ENCODE measurements at places on chromosomes 1 and 21. TPM values are rescaled to one million over a fixed set of nuclear protein-coding genes. Genes with fewer than 3 reads are reported as not detected.

Gene CLCNKB
- not detected for total RNA-seq

Gene PGLYRP4
- total RNA-seq = not detected

Gene OR2M4
- total RNA-seq = not detected

Gene LCE4A
- total RNA-seq = not detected

Gene CHODL
- total RNA-seq = 0.22 TPM

Gene S100A7
- total RNA-seq = not detected

Gene CALML6
- total RNA-seq = 2.1 TPM

Gene AKT3
- 85.0 TPM for total RNA-seq

Gene NR1I3
- not detected for total RNA-seq

- DNase-seq = no peak
- H3K36me3 ChIP-seq = peaks cover 13% of the 10 kb centered on the region
- H3K27ac ChIP-seq = no peak overlapping the region
- no peaks in the 10 kb centered on the region for H3K4me1 ChIP-seq
- no peak overlapping the region for H3K4me3 ChIP-seq
These were observed 430.8 kb upstream of the PTBP2 start for GRCh38 chr1:96290801-96291200.

- H3K27ac ChIP-seq = no peak overlapping the region
- no peak overlapping the region for H3K4me3 ChIP-seq
- H3K36me3 ChIP-seq = peaks cover 16% of the 10 kb centered on the region
These were observed 3.8 kb downstream of the LDLRAD2 start for GRCh38 chr1:21815724-21816321.

DNA sequence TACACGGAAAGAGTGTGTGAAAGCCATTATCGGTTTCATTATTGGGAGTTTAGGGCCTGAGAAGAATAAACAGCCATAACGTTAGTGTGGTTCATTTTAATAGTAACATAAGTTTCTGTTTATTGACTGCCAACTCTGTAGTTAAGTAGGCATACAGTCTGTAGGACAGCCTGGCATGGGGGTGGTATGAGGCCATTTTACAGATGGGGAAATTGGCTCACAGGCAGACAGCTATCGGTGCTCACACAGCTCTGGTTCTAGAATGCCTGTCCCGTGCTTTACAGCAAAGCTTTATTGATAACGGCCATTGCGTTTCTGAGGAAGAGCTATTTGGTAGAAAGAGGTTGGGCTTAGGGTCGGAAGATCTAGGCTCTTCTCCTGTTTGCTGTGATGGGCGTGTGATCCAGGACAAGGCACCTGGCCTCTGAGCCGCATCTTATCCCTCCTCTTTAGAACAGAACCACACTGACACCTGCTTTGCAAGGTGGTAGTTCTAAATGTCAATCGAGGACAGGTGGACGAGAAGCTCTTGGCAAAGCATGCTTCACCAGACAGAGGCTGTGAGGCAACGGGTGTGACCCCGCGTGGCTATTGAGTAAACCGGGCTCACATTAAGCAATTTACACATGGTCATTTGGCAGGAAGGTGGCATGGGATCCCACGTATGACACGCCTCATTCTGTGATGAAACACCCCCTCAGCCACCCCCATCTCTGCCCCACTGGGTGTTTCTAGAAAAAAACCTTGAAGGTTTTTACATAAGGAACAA is 14.9 kb downstream of the ETS2 start:
- H3K36me3 ChIP-seq = peaks cover 44% of the 10 kb centered on the region
- H3K27me3 ChIP-seq = no peaks in the 10 kb centered on the region
- H3K27ac ChIP-seq = no peak overlapping the region
- H3K4me3 ChIP-seq = no peak overlapping the region

DNA sequence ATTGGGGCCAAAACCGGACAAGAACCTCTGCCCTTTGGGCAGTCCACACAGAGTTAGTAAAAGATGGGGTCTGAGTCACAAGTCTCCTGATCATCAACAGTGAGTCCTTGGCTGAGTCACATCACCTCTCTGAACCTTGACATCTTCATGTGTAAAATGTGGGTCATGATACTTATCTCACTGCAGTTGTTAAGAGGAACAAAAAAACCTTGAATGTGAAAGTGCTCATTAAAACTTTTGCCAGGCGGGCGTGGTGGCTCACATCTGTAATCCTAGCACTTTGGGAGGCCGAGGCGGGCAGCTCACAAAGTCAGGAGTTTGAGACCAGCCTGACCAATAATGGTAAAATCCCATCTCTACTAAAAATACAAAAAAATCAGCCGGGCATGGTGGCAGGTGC is 15.7 kb downstream of the S100A16 start:
- H3K36me3 ChIP-seq = peaks cover 4% of the 10 kb centered on the region
- H3K27ac ChIP-seq = no peak overlapping the region

- H3K36me3 ChIP-seq = no peaks in the 10 kb centered on the region
- H3K27ac ChIP-seq = no peak overlapping the region
- no peak overlapping the region for H3K4me3 ChIP-seq
- H3K4me1 ChIP-seq = no peaks in the 10 kb centered on the region
These were observed 54.3 kb upstream of the ERO1B start for GRCh38 chr1:236336084-236336483.

GRCh38 chr1:22801347-22801746 is 90.7 kb downstream of the EPHB2 start:
- no peaks in the 10 kb centered on the region for H3K27me3 ChIP-seq
- peaks cover 4% of the 10 kb centered on the region for H3K36me3 ChIP-seq
- no peak overlapping the region for H3K4me3 ChIP-seq
- DNase-seq = no peak
- peaks cover 13% of the 10 kb centered on the region for H3K4me1 ChIP-seq
- no peak overlapping the region for H3K27ac ChIP-seq

- H3K4me1 ChIP-seq = peaks cover 21% of the 10 kb centered on the region
- no peak overlapping the region for H3K27ac ChIP-seq
- H3K27me3 ChIP-seq = no peaks in the 10 kb centered on the region
These were observed 148.4 kb upstream of the HMCN1 start for GRCh38 chr1:185585770-185586169.

DNA sequence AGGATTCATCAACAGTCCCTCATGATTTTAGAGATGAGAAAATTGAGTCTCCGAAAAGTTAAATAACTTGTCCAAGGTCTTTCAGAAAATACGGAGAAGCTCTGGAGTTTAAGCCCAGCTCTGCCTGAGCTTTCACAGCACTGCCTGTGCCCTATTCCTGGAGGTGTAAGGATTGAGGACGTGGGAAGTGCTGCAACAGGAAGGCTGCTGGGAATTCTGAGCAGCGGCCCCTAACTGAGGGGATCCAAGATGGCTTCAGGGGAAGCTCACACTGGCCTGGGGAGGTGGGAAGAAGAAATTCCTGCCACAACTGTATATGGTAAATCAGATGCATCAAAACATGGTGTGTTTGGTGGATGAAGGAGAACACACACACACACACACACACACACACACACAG is 45.3 kb upstream of the BCL9 start:
- DNase-seq = no peak
- no peak overlapping the region for H3K27ac ChIP-seq
- H3K4me1 ChIP-seq = peaks cover 11% of the 10 kb centered on the region
- H3K4me3 ChIP-seq = no peak overlapping the region
- no peaks in the 10 kb centered on the region for H3K36me3 ChIP-seq
- H3K27me3 ChIP-seq = no peaks in the 10 kb centered on the region

DNA sequence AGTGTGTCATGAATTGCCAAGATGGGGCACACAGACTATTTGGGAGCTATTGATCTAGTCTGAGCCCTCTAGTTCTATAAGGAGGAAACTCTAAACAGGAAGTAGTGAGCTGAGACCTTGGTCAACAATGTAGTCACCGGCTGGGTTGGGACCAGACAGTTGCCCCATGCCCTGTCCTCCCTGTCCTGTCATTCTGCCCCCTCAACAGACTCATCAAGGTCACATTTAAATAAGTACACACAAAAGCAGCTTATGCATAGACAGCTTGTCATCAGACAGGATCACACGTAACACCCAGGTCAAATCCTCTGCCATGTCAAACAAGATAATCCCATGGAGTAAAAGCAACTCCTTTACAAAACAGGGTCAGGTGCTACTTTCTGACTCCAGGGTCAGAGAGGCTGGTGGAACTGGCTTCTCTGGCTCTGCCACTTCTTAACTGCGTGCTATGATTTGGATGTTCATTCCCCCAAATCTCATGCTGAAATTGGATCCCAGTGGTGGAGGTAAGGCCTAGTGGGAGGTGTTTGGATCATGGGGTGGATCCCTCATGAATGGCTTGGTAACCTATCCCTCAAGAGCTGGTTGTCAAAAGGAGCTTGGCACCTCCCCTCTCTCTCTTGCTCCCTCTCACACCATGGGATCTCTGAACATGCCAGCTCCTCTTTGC is 128.9 kb downstream of the HIVEP3 start:
- no peak for DNase-seq
- H3K4me1 ChIP-seq = no peaks in the 10 kb centered on the region
- no peak overlapping the region for H3K4me3 ChIP-seq
- peaks cover 11% of the 10 kb centered on the region for H3K27me3 ChIP-seq
- no peaks in the 10 kb centered on the region for H3K36me3 ChIP-seq
- H3K27ac ChIP-seq = no peak overlapping the region

DNA sequence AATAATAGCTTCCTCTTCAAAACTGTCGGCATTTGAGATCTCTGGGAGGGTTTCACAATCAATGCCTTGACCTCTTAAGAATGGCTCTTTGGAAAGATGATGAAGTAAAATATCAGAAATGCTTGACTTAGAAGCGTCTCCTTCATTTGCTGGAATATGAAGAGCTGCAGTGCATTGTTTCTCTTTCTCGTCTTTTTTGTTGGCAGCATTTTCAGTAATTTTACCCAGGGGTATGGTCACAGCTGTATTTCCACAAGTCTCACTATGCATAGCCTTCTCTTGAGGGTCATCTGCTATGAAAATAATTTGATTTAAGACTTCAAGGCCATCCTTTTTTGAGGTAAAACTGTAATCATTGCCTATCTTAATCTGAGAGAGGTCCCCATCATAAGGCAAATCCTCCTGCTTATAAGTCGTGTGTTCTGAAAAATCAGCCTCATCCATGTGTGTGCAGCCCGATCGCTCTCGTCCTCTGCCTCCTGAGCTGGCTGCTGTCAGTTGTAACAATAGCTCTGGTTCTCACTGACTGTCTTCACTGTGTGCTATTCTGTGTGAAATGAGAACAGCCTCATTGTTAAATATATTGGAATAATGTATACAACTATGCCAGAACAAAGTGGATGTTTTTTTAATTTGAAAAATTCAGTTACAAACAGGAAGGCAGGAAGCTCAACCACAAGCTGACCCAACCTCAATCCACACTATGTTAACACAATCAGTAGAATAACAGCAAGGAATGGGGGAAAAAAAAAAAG is 4.5 kb downstream of the AKNAD1 start:
- no peak overlapping the region for H3K4me3 ChIP-seq
- H3K27ac ChIP-seq = no peak overlapping the region
- H3K36me3 ChIP-seq = no peaks in the 10 kb centered on the region
- H3K4me1 ChIP-seq = peaks cover 18% of the 10 kb centered on the region
- DNase-seq = no peak

GRCh38 chr1:46699666-46700065 is 19.2 kb downstream of the EFCAB14 start:
- peaks cover 20% of the 10 kb centered on the region for H3K36me3 ChIP-seq
- H3K27ac ChIP-seq = no peak overlapping the region
- H3K4me1 ChIP-seq = peaks cover 21% of the 10 kb centered on the region
- DNase-seq = no peak

- no peaks in the 10 kb centered on the region for H3K27me3 ChIP-seq
- H3K36me3 ChIP-seq = no peaks in the 10 kb centered on the region
- peaks cover 29% of the 10 kb centered on the region for H3K4me1 ChIP-seq
- H3K27ac ChIP-seq = peak overlapping the region; percentile 94
- DNase-seq = no peak
These were observed 788 bp upstream of the EDEM3 start for GRCh38 chr1:184755226-184756065.

DNA sequence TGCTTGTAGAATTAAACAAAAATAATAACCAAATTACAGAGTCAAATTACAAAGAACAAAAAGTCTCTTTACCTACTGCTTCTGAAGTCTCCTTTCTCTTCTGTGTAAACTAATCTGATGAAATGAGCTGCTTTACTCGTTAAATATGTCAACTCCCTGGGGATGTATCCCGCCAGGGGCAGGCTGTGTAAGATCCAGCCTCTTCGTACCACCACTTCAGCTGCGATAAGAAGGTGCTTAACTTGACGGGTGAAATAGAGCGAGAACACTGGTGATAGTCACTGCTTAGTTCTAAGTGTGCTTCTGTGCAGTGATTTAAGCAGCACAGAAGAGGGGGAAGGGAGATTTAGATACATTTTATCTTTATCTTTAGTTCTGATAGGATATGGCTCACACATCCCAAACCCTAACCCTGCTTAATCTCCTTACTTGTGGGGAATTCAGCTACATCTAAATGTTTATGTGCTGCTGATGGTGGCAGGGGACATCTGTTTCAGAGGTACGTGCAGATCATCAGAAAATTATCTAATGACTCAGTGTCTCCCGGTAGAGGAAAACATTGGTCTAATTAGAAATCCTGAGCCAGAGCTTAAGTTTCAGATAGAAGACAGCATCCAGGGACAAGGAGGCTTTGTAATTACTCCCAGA is 46.0 kb downstream of the RHOU start:
- DNase-seq = no peak
- peaks cover 15% of the 10 kb centered on the region for H3K27me3 ChIP-seq
- no peak overlapping the region for H3K4me3 ChIP-seq
- H3K36me3 ChIP-seq = peaks cover 2% of the 10 kb centered on the region
- H3K4me1 ChIP-seq = no peaks in the 10 kb centered on the region

DNA sequence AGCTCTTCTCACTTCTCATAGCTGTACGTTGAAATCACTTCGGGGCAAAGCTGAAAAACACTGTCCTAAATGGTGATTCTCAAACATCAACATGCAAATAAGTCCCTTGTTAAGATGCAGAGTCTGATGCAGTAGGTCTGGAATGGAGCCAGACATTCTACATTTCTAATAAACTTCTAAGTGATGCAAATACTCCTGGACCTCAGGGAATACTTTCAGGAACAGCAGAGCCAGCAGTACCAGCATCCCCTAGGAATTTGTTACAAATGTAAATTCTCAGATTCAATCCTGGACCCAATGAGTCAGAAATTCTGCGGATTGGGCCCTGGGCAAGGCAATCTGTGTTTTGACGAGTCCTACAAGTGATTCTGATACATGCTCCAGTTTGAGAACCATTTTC is 152.3 kb downstream of the PCNX2 start:
- H3K4me1 ChIP-seq = no peaks in the 10 kb centered on the region
- no peaks in the 10 kb centered on the region for H3K27me3 ChIP-seq
- no peak for DNase-seq
- no peak overlapping the region for H3K27ac ChIP-seq

- no peak overlapping the region for H3K4me3 ChIP-seq
- no peaks in the 10 kb centered on the region for H3K27me3 ChIP-seq
- H3K4me1 ChIP-seq = peaks cover 40% of the 10 kb centered on the region
- DNase-seq = no peak
These were observed 59.6 kb downstream of the MEGF6 start for GRCh38 chr1:3551711-3552110.

DNA sequence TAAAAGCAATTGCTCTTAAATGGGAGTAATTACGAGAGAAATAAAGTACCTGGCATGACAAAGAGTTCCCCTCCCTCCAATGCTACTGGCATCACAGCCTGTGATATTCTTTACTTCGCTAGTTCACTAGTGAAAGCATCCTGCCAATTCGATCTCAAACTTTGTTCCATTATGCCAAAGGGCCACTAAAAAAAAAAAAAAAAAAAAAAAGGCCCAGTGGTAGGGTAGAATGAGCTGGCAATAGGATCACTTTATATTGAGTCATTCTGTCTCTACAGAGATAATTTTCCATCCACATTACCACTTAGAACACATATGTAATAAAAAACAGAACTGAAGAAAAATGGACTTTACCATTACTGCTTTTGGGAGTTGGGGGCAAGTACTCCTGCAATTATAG is 11.2 kb downstream of the PUM1 start:
- H3K4me1 ChIP-seq = peaks cover 39% of the 10 kb centered on the region
- no peaks in the 10 kb centered on the region for H3K27me3 ChIP-seq
- H3K36me3 ChIP-seq = peaks cover 12% of the 10 kb centered on the region

- H3K27me3 ChIP-seq = no peaks in the 10 kb centered on the region
- peaks cover 1% of the 10 kb centered on the region for H3K36me3 ChIP-seq
- DNase-seq = no peak
These were observed 9.7 kb downstream of the KIF14 start for GRCh38 chr1:200610846-200611245.

All from chondrocyte (in vitro differentiated cells).